GM13977 (cell line): ENCODE measurements at places on chromosomes 5 and 9.
A peak's percentile ranks its signal among the peaks of the same experiment; 100 is the strongest.

GRCh38 chr5:149443210-149443609, 64.1 kb upstream of the IL17B start:
- no peak for DNase-seq

DNA sequence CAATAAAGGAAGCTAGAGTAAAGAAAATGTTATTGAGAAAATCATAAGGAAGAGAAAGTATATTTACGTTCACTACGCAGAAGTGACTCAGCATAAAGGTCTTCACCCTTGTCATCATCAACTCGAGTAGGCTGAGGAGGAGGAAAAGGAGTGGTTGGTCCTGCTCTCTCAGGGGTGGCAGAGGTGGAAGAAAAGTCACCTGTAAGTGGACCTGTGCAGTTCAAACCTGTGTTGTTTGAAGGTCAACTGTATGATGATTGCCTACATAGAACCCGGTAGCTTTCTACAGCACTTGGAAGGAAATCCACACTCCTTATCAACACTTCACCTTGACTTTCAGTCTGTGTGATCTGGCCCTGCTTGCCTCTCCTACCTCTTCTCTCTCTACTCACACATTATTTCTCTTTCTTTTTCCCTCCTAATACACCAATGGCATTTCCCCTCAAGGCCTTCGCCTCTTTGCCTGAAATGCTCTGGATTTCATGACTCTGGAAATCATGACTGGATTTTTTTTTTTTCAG, 109.3 kb upstream of the CPEB4 start:
- no peak for DNase-seq

DNA sequence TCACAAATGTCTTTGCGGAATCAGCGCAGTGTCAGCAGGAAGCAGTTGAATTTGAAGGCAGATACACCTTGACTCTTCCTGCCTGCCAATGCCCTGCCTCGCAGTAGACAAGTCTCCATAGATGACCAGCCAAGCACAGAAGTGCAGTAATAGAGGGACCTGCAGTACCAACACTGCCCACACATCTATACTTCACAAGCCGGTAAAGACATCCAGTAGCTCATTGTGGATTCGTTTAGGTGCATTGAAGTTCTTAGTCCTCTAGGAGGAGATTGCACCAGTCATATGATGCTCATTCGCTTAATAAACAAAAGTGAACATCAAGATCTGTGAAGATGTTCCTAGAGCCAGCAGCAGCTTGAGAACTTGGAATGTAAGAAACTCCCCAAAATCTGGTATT, 7.1 kb upstream of the IFNA2 start:
- no peak for DNase-seq

DNA sequence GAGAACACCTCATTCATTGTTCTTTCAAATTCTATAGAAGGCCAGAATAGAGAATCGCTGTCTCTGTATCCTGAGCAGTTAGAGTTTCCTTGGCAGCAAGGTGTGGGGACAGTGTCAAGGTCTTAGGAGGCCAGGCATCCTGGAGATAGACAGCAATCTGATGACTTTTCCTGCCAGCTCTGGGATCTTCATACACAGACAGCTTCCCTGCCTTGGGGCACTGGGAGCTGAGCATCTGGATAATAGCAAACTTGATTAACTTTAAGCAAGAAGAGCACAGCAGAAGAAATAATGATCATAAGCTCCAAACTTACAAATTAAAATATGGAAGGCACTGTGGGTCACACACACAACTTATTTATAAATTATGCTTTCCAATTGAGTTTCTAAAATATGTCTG, 86.1 kb upstream of the STK32A start:
- no peak for DNase-seq

DNA sequence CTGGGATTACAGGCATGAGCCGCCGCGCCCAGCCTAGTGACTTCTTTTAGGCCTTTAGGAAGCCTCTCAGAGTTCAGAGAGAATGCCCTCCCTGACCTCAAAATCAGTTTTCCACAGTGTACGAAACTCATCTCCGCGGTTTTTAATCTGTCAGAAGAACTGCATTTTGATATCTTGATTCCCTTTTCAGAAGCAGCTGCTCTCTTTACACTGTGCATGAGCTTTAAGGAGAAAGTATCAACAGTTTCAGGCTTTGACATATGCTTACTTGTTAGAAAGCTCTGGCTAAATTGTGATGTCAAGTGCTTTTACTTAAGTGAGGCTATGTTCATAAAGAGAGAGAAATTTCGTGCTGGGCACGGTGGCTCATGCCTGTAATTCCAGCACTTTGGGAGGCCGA, 74.6 kb downstream of the USP20 start:
- no peak for DNase-seq

DNA sequence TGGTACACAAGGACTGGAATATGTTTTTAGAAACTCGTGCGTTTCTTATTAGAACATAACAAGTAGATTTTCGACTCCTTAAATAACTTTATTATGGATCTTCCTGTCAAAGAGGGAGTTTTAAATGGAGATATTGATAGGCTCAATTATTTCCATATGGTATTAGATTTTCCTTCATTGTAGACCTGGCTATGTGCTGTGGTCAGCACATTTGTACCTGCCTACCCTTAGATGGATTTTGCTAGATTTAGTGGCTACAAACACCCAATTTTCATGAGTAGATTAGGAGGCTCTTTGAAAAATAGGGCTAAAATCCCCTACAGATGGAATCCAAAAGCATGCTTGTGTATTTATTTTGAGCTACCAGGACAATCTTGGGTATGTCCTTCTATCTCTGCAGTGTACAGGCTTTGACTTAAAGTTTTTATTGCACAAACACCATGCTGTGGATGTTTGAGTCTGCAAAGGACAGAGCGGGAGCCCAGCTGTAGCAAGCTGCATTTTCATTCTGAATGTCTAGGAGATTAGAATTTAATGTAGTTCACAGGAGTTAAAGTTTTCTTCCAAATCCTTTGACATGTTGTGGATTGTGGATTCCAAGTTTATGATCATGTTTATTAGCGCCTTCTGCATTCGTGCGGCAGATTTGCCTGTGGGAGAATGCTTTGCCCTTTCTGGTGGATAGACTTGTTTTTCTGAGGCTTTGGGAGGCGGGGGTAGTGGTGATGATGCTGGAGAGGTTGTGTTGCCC, 41.6 kb downstream of the GADD45G start:
- no peak for DNase-seq

- peak; percentile 93 for DNase-seq
These were observed 23.4 kb downstream of the CORO2A start for GRCh38 chr9:98168941-98169488.
